ENCODE measurements at places on chromosomes 7 and 10.

DNA sequence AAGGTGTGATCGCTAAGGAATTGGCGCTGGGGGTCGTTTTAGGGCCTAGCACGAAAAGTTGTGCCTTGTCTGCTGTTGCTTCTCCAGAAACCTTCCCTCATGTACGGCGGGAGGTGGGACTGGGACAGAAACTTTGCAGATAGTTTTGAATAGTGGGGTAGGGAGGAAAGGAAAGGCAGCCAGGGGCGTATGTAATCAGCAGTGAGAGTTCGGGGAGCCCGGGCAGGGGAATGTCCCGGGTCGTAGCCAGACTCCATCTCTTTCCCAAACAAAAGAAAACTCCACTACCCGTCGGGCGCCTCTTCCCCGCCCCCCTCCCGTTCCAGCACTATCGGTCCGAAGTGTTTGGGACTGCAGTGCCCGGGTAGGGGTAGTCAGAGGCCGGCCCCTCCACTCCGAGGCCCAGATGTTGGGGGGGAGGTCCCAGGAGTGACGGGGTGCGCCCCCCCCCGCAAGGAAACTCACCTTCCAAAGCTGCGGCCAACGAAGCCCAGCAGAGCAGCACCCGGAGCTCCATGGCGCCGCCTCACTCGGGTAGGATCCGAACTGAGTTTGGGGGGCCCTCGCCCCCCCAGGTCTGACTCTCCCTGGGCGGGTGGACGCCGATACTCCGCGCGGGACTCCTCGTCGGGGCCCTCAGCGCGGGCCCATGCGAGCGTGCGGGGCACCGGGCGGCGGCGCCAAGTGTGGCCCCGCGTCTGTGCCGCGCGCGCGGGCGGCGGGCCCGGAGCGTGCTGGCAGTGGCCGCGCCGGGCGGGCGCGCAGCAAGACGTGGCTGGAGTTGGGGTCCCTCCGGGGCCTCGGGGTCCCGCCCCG, 601 bp downstream of the EPHB4 start:
- DNase-seq = no peak

DNA sequence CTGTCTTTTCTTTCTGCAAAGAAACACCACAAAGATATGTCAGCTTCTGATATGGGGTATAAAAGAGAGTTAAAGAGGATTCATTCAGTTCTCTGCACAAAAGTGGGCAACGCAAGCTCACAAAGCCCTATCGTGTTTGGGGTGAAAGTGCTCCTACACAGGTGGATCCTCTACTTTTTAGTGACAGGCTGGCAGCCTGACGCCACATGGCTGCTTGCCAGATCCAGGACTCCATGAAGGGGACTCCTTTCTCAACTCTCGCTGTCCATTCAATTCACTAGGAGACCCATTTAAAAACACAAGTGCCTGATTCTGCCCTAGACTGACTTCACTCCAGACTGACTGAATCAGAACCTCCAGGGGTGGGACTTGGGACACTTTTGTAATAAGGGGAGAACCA, 8.0 kb downstream of the PARP12 start:
- DNase-seq = no peak

DNA sequence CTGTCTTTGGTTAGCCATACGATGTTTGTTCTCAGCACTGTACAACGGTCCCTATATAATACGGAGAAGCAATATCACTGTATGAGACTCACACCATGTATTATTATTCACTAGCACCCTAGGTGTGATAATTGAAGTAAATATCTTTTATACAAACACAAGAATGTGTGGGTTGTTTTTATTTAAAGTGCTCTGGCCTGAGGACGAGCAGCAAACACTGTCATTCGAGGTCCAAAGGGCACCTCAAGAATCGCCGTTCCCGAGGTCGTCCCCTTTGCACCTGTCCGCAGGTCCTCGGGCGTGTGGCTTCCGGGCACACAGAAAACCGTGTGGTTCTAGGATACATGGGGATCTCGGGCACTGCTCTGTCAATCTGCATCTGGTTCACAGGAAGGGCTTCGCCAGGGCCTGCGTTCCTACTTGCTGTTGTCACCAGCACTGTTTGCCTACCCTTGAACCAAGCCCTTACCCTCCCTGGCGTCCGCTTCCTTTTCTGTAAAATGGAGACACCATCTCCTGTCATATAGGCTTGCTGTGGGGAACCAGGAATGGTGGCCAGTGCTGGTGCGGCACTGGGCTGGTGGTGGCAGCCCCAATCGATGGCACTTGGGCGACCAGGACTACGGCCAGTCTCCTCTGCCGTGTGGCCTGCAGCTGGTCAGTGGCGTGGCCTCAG, 28.5 kb upstream of the SH2B2 start:
- no peak for DNase-seq

DNA sequence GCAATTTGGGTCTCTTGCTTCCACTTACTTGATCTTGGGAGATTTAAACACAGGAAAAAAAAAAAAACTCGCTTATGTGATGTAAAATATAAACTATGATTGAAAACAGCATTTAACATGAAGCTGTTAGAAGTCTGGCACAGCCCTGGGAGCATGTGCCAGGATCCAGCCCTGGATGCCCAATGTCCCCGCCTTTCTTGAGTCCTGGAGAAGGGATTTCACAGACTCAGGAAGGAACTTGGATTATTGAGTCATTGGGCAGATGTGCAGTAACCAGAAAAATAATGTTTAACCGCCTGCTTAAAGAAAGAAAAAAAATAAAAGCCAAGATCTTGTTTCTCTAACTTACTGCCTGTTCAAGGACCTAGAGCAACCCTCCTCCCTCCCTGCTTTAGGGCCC, 3.7 kb upstream of the JCAD start:
- peak; percentile 76 for DNase-seq

DNA sequence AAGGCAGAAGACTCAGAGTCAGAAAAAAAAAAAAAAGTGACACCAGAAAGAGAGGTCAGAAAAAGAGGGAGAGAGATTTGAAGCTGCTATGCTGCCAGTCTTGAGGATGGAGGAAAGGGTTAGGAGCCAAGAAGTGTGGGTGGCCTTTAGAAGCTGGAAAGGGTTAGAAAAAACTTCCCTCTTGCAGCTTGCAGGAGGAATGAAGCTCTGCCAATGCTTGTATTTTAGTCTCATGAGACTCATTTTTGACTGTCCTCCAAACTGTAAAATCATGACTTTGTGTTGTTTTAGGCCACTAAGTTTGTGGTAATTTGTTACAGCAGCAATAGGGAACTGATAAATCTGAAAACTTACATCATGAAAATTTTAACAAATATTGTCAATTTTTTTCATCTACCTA, 127.7 kb upstream of the NOBOX start:
- no peak for DNase-seq

DNA sequence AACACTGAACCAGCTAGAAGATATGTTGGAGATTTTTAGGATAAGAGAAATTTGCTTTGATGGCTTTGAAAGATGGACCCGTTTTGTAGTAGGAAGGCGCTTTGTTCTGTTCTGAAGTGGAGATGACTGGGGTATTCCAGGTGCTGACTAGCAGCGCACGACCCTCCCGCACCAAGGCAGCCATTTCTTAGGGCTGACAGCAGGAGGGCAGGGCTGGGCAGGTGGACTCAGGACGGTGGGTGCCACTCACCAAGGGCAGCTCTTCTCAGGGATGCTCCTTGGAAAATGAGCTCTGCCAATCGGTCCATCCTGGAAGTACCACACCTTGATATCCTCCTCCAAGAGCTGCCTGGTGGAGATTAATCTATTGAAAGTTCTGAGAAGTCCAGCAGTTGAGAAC, 463.6 kb upstream of the FOXK1 start:
- DNase-seq = no peak

GRCh38 chr7:80362010-80362618, 149.8 kb downstream of the GNAT3 start:
- DNase-seq = no peak

GRCh38 chr7:49166441-49166840, 242.1 kb downstream of the CDC14C start:
- DNase-seq = no peak

DNA sequence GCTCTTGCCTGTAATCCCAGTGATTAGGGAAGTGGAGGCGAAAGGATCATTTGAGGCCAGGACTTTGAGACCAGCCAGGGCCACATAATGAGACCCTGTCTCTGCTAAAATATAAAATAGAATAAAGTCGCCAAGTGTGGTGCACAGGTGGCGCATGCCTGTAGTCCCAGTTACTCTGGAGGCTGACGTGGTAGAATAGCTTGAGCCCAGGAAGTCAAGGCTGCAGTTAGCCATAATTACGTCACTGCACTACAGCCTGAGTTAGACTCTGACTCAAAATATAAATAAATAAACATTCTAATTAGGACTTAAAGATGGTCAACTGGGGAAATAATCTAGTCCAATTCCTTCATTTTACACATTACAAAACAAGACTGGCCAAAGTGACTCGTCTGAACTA, 768 bp downstream of the CHCHD2 start:
- no peak for DNase-seq

All from GM04503 (cell line).